HT1080 (cell line): ENCODE measurements at places on chromosomes 12 and 14. TPM values are rescaled to one million over a fixed set of nuclear protein-coding genes. Genes with fewer than 3 reads are reported as not detected.

DNA sequence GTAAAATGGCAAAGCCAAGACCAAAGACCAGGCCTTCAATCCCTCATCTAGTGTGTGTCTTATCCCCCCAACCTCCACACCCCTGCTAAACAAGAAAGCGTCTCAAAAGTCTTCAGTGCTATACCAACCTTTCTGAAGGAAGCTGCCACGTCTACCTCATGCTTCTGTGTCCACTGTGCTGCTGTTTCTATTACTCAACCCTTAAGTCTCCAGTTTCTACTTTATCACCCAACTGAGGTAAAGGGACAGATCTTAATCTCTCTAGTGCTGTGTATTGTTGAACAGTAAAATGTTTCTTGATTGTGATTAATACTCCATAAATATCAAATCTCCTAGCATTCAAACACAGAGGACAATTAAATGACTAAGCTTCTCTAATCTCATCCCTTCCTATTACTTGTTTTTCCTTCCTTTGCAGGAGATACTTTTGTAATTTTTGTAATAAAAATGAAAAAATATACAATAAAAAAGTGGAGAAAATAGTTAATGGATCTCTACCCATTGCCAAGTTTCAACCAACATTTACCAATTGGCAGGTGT, 23.3 kb downstream of the BTBD7 start:
- DNase-seq, result no peak

DNA sequence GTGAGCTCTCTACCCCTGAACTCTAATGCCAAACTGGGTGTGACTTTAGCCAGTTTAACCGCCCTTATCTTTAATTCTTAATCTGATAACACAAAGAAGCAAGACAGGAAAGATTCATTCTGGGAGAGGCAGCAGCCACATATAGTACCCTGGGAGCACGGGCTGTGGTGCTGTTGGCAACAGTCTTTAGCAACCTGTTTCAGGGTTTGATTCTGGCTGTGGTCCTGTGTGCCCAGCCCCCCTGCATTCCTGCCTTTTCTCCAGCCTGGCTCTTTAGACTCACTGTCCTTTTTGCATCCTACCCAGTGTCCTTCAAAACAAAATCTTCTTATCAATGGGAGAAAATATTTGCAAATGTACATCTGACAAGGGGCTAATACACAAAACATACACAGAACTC, 275.2 kb downstream of the GXYLT1 start:
- DNase-seq, result no peak

DNA sequence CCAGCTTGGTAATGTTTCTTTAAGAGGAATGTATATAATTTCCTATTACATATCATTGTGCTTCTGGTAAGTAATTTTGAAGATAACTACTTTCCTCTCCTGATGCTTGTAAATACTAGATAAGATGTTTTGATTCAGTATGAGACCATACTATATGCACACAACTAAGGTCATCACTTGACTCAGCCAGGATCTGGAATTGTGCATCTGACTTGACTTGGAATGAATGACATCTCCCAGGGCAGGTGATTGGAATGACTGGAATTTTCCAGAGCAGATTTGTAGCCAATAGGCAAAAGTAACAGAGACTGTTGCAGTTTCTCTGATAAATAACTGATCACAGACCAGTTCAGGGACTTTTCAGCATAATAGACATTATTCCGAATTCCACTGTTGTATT, 11.1 kb downstream of the BEST3 start:
- DNase-seq, result peak; percentile 39

DNA sequence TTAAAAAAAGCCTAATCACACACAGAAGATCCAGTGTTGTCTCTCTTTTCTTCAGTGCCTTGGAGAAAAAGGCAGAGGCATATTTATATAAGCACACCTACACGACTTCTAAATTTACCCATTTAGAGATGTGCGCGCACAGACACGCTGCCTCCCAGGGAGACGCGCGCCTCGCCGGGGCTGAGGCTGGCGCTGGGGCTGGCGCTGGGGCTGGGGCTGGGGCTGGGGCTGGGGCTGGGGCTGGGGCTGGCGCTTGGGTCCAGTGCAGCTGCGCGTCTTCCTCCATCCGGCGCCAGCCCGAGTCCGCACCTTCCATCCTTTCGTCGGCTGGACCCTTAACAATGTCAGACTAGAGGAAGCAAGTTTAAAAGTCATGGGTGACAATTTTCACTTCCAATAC, 118.4 kb upstream of the ARID2 start:
- no peak for DNase-seq

- no peak for DNase-seq
Measured at GRCh38 chr12:6790496-6791150, 1.3 kb downstream of the CD4 start.

DNA sequence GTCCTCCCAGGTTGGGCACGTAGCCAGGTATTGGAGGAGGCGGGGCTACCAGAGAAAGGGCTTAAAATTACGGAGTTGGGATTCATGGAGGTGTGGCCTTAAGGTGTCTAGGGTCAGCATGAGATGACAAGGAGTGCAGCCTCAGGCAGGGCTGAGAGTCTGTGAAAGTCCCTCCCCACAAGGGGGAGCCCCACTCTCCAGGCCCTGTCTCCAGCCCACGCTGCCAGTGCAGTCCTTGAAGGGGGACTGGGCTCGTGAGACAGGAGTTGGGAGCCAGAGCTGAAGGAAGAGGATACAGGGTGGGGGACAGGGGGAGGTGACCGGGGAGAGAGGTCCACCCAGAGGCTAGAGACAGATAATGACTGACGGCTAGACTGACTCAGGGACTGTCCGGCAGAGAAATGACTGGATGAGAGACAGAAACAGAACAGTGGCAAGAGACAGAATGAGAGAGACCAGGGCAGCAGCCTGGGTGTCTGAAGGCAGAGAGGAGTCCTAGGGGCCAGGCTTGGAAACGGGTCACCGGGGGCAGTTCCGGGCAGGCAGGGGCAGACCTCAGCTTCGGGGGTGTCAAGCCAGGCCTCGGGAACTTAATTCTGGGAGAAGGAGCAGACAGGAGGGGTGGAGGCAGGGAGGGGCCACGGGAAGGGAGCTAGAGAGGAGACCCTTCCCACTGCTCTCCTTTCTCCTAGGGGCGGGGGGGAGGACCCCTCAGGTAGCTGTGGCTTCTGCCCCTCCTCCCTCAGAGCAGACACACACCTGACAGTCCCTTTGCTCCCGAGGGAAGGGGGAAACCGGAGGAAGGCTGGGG, 970 bp downstream of the CDH24 start:
- peak; percentile 77 for DNase-seq

DNA sequence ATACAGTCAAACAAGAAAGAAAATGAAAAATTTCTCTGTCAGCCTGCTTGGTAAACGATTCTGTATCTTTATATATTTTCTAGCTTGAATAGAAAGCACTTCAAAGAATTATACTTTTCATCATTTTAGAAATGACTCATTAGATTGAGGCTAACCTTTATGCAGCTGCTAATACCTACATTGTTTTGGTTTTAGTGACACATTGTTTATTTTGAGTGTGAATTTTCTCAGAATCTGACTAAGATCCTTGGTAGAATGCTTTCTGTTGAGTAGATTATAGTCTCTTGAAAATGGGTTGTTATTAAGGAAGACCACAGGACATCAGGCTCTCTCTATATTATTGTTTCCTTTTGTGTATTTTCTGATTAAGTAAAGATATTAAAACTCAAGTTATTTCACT, at the start of gene PMCH:
TSS of gene PMCH (minus strand) at position 45 of the 400 bp plus-strand sequence. CDS start 63 bp downstream, outside the sequence.
- DNase-seq, result peak; percentile 74

- DNase-seq, result no peak
Measured at GRCh38 chr12:18467620-18468245, 206.4 kb downstream of the PIK3C2G start.

- DNase-seq, result peak; percentile 61
Measured at GRCh38 chr12:44000309-44000952, 164.6 kb downstream of the TMEM117 start.

TAS2R9 gene
- not detected in 2 replicates for total RNA-seq

B3GNT4 gene
- total RNA-seq, result 0.13 and 0.51 TPM in 2 replicates

CLEC2A gene
- total RNA-seq, result not detected in 2 replicates

C3AR1 gene
- 1.9 and 3.1 TPM in 2 replicates for total RNA-seq

SIX6 gene
- total RNA-seq, result not detected in 2 replicates

NAV3 gene
- 59.7 and 71.0 TPM in 2 replicates for total RNA-seq

OR4E2 gene
- total RNA-seq, result not detected in 2 replicates
